ENCODE measurements at places on chromosomes 3 and 15.

DNA sequence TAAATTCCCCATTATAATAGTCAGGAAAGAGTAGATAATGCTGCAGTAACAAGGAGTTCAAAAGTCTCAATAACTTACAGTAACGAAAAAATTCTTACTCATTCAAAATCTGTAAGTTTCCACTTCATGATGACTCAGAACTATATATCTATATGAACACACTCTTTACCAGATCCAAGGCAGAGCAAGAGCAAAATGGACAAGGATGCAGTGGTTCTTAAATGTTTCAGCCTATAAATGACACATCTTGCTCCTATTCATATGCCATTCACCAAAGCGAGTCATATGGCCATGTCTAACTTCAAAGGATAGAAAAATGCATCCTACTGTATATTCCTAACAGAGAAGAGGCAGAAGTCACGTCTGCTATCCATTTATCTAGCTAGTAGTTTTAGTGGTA is 787.7 kb downstream of the NAALADL2 start:
- no peak for DNase-seq

DNA sequence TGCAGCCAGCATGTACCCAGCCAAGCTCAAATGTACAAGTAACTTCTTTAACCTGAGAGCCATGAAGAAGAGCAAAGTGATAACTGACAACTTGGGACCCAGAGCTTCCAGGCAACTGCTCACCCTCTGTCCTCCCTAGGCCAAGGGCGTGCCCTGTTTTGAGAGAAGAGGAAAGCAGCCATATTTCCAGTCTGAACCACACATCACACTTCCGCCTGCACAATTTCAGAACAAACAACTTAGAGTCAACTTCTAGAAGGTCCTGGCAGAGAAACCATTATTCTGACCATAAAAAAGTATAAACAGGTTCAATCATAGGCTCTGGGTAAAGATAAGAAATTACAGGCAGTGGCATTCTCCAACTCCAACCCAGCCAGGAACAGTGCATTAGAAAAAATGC is 50.1 kb downstream of the ITGB5 start:
- peak; percentile 65 for DNase-seq

DNA sequence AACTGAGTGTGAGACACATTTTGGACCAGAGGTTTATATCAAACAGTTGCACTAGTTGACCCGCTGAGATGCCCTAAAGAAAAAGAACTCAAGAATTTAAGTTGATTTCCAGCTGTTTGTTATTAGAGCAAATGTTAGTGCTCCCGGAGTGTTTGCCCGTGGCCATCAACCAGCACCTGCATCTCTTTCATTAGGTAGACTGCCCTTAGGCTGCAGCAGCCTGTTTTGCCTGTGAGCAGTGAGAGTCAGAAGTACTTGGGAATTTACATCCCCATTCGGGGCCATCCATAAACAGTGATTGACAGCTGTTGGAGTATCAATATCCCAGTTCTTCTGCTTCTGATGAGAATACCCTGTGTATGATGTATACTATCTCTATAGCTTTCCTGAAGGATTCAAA is 492.6 kb downstream of the RBMS3 start:
- DNase-seq = no peak

- DNase-seq = no peak
These were observed 150.7 kb downstream of the SST start for GRCh38 chr3:187519428-187519890.

DNA sequence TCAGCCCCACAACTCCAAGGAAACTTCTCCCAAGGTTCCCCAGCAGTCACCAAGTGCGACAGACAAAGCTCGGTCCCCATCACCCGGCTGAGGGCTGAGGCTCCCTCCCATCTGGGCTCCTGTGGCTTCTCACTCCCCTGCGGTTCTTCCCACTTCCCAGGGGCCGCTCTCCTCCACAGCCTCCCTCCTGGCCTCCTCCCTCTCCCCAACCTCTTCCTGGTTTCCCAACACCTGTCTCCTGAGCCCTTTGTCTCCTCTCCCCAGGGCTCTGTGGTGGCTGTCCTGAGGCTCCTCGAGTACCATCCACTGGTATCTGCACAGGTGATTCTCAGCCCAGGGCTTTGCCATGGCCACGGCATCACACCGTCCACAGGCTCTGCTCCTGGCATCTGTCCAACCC is 113.2 kb upstream of the NSMCE3 start:
- DNase-seq = no peak

DNA sequence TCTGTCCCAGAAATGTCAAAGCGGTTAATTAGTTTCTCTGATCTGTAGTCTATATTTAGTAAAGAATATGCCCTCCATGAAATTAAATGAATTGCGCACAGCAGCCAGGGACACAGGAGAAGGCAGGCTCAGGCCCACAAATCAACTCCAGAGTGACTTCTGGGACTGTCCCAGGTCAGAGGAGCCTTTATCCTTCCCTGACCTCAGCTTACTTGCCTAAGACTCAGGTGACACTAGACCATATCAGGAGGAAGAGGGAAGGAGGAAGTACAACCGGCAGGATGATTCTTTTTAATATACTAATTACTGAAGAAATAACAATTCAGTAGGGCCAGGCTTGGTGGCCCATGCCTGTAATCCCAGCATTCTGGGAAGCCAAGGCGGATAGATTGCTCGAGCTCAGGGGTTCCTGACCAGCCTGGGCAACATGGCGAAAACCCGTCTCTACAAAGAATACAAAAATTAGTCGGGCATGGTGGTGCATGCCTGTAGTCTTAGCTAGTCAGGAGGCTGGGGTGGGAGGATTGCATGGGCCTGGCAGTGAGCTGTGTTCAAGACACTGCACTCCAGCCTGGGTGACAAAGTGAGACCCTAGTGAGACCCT is 1.8 kb upstream of the GPR15 start:
- no peak for DNase-seq

DNA sequence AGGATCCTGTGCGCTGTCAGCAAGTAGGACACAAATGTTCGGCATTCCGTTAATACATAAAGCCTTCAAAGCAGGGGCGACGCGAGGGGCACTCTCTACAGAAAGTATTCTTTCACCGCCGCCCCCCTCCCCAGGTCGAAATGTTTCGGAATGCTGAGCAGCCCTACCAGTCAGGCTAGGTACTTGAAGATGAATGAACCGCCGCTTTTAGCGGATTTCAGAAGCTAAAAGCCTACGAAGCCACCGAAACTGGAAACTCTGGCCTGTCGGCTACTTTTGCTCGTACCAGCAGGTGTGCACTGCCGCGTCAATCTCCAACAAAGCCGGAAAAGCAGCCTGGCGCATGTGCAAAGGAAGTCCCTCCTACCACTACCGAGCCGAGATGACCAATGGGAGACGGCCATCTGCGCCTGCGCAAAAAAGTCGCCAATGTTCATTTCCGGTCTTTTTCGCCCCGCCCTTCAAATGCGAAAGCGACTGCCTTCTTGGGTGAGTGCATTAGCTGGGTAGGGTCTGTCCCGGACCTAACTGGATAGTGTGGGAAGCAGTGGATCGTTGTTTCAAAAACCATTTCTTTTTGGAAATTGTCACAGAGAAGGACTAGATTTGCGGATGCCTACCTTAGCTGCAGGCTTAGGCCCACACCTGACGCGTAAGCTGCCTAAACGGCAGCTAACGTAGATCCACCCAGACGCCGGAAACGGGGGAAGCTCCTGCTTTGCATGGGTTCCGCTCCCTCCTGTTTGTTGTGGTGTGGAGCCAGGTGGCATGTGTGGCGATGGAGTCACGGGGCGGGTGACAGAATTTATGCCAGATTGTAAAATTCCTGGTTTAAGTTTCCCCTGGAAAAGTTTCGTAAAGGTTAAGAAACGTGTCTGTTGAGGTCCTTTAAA is at the start of gene WDR5B:
WDR5B (minus strand) TSS at position 301 of the 893 bp plus-strand sequence. CDS start 534 bp downstream, outside the sequence.
- peak; percentile 98 for DNase-seq

DNA sequence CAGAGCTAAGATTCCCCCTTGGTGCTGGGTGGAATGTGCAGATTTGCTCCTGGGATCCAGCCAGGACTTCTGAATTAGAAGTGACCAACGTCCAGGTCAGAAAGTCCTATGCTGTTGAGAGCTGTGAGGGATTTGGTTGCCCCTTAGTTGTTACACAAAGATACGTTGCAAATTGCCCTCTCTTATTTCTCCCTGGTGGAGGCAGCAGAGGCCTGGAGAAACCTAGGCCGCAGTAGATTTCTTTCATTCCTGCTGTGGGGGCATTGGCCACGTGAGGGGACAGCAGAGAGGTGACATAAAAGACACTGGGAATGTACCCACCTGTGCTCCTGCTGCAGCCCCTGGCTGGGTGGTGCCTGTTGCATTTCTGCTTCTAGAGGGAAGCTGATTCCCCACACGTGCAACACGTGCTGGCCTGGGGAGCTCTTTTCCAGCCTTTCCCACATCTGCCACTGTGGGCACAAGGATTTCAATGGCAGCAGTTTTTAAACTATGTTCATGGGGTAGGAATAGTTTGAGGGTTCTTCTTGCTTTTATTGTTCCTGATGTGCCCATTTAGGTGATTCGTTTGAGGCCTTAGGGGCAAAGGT is 65.7 kb downstream of the SYNM start:
- no peak for DNase-seq

- DNase-seq = no peak
These were observed 125.1 kb downstream of the GABRG3 start for GRCh38 chr15:27095886-27096624.

DNA sequence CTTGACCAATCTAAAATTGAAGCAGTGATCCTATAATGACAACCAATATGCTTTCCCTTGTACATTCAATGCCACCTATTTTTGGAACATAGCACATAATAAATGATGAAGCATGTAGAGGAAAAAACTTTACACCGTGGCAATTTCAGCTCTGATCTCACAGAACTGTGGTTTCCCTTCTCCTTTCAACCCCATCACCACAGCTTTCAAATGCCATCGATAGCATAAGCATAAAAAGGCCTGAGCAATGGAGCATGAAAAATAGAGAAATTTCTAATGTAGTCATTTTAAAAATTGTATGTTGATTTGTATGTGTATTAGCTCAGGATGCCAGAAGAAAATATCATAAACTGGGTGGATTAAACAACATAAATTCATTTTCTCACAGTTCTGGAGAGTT is 406.0 kb upstream of the TMCO5A start:
- DNase-seq = no peak

DNA sequence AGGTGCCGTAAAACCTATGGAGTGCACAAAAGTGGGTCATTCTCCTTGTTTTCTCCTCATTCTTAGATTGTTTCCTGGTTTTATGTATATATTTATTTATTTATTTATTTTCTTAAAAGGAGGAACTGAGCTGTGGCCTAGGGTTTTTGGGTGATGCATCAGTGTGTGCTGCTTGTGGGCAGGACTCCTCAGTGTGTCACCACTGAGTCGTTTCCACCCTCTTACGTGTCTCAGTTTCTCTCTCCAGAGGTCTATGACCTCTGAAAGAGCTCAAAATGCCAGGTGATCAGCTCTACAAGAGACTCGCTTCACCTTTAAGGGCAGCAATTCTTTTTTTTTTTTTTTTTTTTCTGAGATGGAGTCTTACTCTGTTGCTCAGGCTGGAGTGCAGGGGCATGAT is 72.9 kb downstream of the CD200 start:
- no peak for DNase-seq

DNA sequence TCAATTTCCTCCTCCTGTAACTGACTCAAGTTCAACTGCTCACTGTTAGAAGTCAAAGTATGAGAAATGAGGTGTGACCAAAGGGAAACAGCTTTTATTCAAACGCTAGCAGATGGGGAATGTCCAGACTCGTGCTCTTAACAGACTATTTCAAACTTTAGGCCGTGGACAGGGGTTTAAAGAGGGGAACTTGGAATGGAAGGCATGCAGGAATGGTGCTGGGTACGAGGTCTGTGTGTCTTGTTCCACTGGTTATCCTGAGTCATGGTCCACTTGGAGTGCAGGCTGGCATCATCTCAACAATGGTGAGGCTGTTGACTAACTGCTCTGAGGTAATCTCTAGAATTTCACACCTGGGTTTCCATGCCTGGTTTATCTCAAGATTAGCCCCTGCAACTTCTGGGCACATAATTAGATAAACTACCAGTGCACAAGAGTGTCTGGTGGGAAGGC is 22.9 kb upstream of the DNAAF4 start:
- DNase-seq = no peak

DNA sequence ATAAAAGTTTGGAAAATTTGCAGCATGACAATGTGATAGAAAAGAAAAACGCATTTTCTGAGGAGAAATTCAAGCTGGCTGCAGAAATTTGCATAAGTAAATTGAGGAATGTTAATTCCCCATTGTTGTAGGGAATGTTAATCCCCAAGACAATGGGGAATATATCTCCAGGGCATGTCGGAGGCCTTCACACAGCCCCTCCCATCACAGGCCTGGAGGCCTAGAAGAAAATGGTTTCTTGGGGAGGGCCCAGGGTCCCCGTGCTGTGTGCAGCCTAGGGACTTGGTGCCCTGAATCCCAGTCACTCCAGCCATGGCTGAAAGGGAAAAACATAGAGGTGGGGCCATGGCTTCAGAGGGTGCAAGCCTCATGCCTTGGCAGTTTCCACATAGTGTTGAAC is 101.1 kb downstream of the BOC start:
- DNase-seq = no peak

DNA sequence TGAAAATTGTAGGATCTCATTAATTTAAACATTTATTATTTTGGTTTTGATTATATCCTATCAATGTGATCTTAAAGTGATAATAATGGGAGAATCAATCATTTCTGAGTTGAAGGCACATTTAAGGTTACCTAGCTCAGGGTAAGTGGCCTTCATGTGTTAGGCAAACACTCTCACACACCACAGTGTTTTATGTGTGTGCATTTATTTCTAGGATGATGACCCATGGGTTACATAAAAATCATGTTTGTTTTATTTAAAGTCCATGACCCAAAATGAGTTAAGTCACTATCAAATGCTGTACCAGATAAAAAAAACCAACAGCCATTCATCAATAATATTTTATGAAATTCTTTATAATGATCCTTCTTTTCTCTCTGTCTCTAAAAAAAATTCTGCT is 520.8 kb downstream of the GRM7 start:
- no peak for DNase-seq

DNA sequence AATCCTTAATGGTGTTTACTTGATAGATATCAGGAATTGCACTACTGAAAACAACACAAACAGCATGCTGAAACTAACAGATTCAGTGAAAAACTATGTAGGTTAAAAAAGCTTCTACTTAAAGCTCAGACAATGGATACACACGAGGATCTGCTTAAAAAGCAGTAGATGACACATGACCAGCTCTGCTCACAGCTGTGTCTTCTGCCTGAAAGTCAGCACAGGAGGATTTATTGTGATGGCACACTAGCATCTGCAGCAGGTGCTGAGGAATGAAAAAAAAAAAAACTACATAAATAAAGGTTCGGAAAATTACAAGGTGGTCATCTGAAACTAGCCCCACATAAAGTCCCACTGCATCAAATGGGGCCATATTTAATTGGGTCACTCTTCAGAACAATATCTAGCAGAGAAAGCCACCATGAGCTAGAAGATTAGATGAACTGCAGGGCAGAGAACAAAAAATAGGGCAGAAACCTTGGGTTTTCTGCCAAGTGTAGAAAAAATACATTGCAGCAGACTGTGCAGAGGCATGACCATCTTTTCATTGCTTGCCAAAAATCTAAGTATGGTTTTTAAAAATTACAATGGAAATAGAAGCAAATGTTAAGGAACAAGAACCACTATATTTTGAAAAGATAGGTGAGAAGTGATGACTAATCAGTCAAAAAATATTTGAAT is 13.2 kb upstream of the GOLM2 start:
- DNase-seq = no peak

Measured in left colon (tissue), 2 donors.